ENCODE measurements at places on chromosomes 1 and 21.

- no peak for DNase-seq
Measured at GRCh38 chr1:209367061-209367772, 216.3 kb upstream of the CAMK1G start.

DNA sequence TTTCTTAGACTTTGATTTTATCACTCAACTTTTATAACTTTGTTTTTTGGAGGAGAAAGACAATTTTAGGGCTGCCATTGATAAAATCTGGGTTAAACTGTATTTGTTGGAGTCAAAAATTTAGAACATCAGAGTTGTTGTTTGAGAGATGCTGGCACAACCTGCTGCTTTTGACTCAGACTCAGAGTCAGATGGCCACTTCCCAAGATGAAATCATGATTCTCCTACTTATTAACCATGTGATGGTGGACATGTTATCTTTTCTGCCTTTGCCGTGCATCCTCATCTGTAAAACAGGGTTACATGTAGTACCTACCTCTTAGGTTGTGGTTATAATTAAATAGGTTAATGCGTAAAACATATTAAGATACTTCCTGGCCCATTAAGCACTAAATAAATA, 71.2 kb downstream of the PLA2G4A start:
- DNase-seq: no peak

GRCh38 chr1:224594851-224595250, 21.3 kb upstream of the CNIH3 start:
- DNase-seq: no peak

GRCh38 chr1:52141513-52142219, at the start of gene ZFYVE9:
ZFYVE9 (plus strand) TSS chr1:52142089; CDS start chr1:52233207, 91,118 bp downstream.
- DNase-seq: peak; percentile 81

DNA sequence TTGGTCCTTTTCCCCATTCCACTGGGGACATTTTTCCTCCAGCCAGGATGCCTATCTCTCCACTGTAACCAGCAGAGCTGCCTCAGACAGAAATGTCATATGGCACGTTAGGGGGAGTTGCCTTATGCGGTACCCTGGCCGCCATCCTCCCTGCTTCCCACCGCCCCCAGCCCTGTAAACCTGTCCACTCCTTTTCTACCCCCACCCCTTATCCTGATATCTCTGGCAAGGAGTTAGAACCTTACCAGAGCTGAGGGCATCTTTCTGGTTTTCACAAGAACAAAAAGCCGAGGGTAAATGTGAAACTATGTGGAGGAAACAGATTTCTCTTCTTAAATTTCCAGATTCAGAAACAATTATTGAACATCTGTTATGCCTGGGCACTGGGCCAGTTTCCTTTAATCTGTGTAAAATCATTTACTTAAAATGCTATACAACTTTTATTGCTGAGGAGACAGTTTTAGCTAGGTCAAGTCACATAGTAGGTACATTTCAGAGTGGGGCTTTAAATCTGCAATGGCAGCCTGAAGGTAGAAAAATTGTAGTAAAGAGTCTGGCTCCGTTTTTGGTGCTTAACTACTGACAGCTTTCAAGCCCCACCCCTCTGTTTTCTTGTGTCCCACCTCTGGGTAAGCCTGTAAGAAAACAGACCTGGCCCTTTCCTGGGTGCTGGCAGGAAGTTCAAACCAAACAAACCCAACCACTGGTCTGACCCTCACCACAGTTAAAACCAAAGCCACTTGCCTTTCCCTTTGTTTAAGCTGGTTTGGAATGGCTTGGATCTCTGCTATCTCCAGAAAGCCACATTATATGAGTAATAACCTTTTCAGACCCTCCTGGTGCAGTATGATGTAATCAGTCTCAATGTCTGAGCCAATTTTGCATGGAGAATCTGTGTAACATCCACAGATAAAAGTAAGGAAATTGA, 319.0 kb downstream of the HHAT start:
- no peak for DNase-seq

DNA sequence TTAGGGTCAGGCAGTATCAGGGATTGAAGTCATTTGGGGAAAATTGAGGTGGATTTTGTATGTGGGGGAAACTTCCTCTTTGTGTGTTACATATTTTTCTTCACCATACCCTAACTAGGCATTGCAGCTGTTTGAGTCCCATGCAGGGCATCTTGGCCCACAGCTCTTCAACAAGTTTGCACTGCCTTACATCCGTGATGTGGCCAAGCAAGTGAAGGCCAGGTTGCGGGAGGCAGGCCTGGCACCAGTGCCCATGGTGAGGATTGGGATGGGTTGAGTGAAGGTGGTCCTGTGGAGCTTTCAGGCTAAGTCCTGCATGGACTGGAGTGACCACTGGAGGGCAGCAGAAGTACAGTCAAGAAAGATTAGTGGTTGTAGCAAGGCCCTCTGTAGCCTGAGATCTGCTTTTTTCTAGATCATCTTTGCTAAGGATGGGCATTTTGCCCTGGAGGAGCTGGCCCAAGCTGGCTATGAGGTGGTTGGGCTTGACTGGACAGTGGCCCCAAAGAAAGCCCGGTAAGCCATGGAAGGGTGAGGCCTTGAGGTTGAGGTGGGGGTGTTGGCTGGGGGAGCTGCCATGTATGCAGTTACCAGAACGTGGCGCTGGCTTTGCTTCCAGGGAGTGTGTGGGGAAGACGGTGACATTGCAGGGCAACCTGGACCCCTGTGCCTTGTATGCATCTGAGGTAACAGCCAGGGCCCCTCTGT, 2.4 kb downstream of the UROD start:
- DNase-seq: peak; percentile 87

DNA sequence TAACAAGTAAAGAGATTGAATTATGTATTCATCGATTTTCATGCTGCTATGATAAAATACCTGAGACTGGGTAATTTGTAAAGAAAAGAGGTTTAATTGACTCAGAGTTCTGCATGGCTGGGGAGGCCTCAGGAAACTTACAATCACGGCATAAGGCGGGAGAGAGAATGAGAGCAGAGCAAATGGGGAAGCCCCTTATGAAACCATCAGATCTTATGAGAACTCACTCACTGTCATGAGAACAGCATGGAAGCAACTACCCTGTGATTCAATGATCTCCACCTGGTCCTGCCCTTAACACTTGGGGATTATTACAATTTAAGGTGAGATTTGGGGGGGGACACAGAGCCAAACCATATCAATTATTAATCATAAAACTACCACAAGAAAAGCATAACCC, 3.3 kb upstream of the GBP3 start:
- no peak for DNase-seq

Measured in tibial artery (tissue), 4 donors.